Tibial artery (tissue), 4 donors: ENCODE measurements at places on chromosomes 13 and 19.

DNA sequence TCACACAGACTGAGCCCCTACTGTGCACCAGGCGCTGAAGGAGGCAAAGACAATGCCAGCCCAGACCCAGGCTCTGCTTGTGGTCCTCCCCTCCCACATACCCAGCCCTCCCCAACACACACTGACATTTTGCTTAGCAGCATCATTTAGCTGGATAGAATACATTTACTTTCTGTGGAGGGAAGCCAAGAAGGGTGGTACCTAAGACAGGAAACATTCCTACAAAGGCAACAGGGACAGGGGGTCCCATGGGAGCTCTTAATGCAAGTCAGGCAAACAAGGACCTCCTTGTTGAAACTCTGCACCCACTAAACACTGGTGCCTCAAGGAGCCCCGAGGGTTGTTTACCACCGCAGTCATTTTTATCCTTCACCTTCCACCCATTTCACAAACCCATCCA, 77.0 kb upstream of the ZNF507 start:
- DNase-seq: no peak

- DNase-seq: no peak
Measured at GRCh38 chr19:6586056-6586455, 4.9 kb downstream of the CD70 start.

DNA sequence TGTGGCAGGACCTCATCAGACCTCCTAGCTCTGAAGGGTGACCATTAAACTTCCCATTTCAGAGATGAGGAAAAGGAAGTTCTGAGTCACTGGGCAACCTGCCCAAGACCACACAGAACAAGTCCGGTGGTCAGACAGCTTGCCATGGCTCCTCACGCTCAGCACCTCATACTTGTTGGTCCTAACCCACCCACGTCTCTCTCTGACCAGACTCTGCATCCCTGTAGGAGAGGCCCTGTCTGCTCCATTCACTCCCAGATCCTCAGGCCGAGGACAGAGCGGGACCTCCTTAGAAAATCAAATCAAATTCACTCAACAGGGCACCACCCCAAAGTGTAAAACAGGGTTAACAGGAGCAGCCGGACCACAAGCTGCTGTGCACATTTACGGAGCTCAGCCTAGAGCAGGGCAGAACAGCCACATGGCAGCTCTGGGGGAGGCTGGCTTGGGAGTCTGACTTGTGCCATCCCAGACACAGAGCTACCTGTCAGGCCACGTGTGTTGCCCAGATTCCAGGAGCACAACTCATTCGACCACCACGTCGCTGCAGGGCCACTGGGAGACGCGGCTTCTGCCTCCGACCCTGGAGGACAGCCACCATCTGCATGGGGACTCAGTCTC, 1.7 kb downstream of the MIER2 start:
- DNase-seq: peak; percentile 76

- DNase-seq: no peak
Measured at GRCh38 chr19:5642204-5642603, 19.3 kb downstream of the SAFB start.

GRCh38 chr13:98279473-98280175, 102.6 kb upstream of the RNF113B start:
- no peak for DNase-seq

GRCh38 chr13:100542826-100543156, 45.8 kb downstream of the GGACT start:
- DNase-seq: no peak

- no peak for DNase-seq
Measured at GRCh38 chr13:20819715-20820114, 46.0 kb upstream of the EEF1AKMT1 start.

DNA sequence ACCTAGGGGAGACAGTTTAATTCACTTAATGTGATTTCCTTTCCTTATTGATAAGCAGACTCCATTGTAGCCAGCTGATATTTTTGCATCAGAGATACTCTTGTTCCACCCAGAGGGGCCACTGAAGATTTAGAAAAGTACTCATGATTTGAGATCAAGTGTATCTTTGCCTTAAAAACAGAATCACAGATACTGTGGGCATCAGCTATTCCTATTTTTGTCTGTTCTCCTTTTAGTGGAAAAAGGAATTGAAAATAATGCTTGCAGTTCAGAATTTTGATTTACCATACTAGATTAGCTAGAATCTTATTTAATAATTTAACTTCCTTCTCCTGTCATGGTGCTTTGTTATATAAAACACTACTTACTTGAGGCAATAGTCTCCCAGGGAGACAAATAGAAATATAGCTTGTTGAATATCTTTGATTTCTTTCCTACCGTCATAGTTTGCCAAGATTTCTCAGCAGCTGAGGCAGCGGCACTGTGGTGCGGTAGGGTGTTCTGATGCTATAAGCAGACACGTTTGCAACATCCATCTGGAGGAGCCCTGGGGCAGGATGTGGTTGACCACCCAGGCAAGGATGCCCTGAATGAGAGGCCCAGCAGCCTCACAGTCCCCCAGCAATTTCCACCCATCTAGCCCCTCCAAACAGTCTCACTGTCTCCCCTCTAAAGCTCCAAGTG, 47.0 kb upstream of the RAP2A start:
- DNase-seq: no peak

DNA sequence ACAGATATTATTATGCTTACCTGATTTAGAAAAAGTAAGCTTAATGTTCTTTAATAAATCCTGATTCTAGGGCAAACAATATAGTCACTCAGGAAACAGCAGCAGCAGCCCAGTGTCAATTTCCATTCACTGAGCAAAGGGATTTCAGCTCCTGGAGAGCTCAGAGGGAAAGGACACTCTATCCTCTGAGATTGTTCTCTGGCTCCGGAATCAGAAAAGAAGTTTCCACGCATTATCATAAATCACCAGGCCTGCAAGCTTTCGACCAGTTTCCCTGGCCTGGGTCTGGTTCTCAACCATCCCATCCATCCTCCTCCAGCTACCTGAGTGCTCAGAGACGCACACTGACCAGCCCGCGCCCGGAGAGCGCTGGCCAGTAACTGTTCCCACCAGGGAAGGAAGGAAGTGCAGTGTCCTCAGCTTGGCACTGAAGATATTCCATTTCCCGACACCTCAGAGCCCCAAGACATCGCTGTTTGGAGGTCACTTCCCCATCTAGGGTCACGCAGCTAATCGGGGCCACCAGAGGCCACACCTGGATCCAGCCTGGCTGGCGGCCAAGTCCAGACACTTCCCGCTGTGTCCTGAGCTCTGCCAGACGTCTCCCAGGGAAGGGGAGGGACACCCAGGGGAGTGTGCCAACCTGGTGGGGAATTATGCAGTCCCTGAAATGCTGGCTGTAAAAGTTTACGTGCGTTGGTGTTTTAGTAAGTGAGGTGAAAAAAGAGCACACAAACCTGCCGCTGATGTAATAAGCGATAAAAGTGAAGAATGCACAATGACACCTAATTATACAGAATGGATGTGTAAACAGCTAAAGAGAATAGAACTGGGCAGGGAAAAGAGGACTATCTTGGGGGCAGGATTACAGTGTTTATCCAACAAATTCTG, 29.1 kb downstream of the EPS15L1 start:
- DNase-seq: no peak
